ENCODE measurements at places on chromosomes 12 and 14.

GRCh38 chr14:68113343-68113930, 293.9 kb downstream of the RAD51B start:
- no peak for DNase-seq

GRCh38 chr14:43161477-43161876, 1345.6 kb downstream of the FSCB start:
- no peak for DNase-seq

GRCh38 chr12:17918013-17918412, 172.0 kb downstream of the RERGL start:
- no peak for DNase-seq

- DNase-seq = no peak
Observed at GRCh38 chr14:24846261-24846660, 203.7 kb downstream of the STXBP6 start.

DNA sequence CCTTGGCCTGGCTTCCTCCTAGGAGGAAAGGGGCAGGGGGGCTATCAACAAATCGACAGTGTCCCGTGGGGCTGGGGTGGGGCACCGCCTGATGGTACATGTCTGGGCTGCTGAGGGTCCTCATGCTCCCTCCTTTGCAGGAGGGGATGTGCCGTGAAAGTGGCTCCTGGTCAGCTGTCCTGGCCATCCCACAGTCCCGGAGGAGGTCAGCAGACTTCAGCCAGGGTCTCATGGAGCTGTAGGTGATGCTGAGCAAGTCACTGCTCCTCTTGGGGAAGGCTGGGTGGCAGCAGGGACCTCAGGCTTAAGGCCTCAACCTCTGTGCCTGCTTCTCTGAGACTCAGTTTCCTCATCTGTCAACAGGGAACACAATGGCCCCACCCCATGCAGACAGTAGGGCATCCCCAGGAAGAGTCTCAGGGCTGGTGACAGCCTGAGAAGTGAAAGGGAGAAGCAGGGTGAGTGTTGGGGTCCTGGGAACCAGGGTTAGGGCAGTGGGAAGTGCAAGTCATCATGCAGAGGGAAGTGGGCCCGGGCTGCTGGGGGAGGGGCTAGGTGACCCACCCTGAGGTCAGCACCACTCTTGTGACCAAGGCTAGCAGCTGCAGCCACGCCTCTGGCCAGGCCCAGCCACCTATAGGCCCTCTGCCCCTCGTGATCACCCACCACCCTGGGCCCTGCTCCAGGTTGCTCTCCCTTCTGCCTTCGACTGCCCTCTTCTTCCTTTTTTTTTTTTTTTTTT, 4.4 kb upstream of the TNFAIP2 start:
- peak; percentile 96 for DNase-seq

- peak; percentile 66 for DNase-seq
Observed at GRCh38 chr14:29906256-29906870, 21.3 kb downstream of the PRKD1 start.

- DNase-seq = no peak
Observed at GRCh38 chr12:4251216-4251891, 22.2 kb upstream of the CCND2 start.

DNA sequence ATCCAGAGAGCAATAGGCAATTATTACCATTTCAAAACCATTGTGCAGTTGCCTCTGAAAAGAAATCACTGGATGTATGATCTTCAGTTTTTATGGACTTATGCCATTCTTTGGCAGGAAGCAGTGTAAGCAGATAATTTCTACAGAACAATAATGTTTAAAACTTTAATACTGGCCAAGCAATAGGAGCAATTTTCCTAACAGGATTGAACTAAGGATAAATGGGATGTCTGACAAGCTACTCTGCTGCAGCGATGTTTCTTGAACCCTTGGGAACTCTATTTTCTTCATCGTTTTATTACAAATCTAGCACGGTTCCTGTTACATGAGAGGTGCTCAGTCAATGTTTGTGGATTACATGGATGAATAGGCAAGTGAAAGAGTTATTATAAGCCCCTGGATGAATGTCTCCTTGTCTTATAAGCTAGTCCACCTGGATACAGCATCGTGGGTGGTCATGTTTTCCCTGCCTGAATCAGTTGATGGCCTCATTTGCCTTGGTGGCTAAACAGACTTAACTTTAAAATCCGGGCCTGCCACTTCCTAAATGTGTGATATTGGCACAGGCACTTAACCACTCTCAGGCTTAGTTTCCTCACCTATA, 68.2 kb upstream of the MDM1 start:
- DNase-seq = no peak

- DNase-seq = no peak
Observed at GRCh38 chr14:32728976-32729375, 209.7 kb upstream of the NPAS3 start.

DNA sequence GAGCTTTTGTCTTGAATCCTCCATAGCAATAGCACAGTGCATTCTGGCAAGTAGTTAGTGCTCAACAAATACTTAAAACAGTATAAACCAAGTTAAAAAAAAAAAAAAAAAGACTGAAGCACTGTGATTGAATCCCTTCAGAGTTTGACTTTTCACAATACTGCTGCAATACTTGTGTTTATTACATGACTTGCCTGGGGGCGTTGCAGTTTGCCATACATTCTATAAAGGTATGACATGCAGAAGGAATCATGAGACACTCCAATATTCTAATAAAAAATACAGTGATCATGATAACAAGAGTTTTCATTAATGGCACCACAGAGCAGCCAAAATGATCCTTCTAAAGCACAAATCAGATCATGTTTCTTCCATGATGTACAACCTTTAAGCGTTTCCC, 205.0 kb upstream of the CDKN3 start:
- no peak for DNase-seq

DNA sequence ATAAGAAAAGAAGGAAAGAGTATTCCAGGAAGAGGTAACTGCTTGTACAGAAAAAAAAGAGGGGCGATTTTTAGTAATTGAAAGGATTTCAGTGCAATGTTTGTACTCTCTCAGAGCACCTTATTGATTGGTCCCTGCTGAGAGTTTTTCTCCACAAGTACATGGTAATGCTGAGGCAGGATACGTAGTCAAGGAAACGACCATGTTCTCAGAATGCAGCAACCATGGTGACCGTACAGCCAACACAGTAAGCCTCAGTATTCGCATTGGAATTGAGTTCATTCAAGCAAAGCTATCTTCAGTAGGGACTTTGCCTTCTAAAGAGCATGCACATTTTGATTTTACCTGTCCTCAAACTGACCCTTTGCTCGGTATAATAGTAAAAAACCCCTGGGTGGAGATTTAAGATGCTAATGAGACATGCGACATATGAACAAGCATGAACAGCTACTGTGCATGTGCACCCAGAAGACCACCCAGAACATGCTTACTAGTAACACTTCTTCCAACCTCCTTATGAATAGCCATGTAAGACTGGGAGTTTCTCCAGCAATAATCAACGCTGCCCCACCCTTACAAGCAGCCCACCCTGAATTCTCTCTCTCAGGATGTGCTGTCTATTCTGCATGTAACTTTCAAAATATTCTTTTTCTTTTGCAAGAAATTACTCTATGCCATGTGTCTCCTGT, 6.2 kb upstream of the SLC41A2 start:
- DNase-seq = no peak

GRCh38 chr12:88468581-88468980, 111.7 kb downstream of the KITLG start:
- DNase-seq = no peak

- no peak for DNase-seq
Observed at GRCh38 chr14:85556267-85556666, 26.3 kb downstream of the FLRT2 start.

GRCh38 chr14:66066981-66067776, 419.0 kb upstream of the CCDC196 start:
- DNase-seq = no peak

GRCh38 chr12:61107118-61107517, 1153.1 kb upstream of the USP15 start:
- DNase-seq = no peak

DNA sequence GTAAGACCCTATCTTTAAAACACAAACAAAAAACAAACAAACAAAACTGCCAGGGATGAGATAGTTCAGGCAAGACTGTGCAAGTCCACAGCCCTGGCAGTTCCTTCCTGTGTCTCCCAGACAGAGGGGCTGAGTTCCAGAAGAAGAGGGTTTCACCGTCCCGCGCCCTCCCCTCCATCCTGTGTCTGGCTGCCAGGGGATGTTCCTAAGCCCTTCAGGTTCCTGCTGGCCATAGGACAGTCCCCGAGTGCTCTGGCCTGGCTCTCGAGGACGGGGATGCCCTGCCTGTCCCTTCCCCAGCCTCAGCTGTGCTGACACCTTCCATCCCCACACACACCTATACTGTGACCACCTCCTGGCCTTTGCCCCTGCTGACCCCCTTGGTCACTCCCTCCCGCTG, 40.6 kb upstream of the EIF5 start:
- DNase-seq = no peak

- no peak for DNase-seq
Observed at GRCh38 chr12:108282676-108283075, 56.4 kb downstream of the CMKLR1 start.

DNA sequence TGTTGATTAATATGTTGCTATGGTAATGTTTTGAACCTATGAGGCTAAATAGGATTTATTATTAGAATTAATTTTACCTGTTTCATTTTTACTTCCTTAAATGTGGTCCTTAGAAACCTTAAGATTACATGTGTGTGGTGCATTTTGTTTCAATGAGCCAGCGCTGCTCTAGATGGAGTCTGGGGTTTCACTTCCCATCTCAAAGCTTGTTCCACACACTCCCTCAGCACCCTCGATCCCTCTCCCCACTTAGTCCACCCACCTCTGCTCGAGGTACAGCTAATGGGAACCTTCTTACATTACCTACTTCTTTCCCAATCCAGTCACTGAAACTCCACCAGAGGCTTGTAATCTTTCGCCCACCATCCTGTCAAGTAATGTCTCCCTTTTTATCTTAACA, 205.2 kb downstream of the PAX9 start:
- DNase-seq = no peak

GRCh38 chr12:6965714-6966113, 4.8 kb downstream of the PHB2 start:
- no peak for DNase-seq

- DNase-seq = no peak
Observed at GRCh38 chr12:113284751-113285150, 50.2 kb downstream of the SLC8B1 start.

DNA sequence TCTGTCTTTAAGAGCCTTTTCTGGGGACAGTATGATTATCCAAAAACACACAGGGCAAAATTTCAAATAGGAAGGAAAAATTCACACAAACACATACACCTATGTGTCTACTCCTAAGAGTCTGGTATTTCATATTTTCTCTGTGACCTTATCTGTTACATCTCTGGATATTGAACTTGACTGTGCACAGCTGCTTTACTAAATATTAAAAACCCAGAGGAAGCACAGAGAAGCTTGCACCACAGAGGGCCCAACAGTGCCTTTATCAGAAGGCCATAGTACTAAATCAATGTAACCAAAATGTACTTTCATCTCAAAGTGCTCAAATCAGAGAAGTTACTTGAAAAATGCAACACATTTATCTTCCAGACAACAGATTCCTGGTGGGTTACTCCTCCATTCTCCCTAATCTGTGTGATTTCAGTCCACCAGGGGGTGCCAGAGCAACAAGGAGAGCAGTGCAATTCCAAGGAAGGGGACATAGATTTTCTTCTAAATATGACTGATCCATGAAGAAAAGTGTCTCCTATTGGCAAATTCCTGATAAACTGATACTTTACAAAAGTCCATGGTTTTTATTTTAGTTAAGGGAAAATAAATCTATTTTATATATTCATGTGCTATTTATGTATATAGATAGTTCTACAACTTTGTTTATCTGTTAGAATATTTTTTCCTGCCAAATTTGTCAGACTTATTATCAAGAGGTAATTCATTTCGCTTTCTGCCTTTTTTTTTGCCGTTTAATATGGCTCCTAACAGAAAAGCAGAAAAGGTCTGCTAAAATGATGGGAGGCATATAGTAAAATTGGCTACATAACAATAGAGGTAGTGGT, 617.6 kb downstream of the LRFN5 start:
- DNase-seq = peak; percentile 39

- DNase-seq = peak; percentile 88
Observed at GRCh38 chr14:97977651-97978261, 1180.6 kb downstream of the VRK1 start.

GRCh38 chr12:132178801-132179401, 34.6 kb downstream of the NOC4L start:
- DNase-seq = peak; percentile 57

GRCh38 chr12:57620936-57621496, 9.8 kb downstream of the ARHGEF25 start:
- no peak for DNase-seq

DNA sequence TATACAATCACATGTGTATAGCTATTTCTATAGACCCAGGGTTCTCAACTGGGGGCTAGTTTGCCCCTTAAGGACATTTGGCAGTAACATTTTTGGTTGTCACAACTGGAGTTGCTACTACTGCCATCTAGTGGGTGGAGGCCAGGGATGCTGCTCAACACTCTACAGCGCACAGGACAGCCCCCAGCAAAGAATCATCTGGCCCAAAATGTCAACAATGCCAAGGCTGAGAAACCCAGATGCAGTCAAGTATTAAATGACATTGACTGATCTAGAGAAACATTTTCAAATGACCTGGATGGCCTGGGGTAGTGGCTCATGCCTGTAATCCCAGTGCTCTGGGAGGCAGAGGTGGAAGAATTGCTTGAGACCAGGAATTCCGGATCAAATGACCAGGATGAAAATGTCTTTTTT, 5.8 kb downstream of the WSB2 start:
- DNase-seq = peak; percentile 63

DNA sequence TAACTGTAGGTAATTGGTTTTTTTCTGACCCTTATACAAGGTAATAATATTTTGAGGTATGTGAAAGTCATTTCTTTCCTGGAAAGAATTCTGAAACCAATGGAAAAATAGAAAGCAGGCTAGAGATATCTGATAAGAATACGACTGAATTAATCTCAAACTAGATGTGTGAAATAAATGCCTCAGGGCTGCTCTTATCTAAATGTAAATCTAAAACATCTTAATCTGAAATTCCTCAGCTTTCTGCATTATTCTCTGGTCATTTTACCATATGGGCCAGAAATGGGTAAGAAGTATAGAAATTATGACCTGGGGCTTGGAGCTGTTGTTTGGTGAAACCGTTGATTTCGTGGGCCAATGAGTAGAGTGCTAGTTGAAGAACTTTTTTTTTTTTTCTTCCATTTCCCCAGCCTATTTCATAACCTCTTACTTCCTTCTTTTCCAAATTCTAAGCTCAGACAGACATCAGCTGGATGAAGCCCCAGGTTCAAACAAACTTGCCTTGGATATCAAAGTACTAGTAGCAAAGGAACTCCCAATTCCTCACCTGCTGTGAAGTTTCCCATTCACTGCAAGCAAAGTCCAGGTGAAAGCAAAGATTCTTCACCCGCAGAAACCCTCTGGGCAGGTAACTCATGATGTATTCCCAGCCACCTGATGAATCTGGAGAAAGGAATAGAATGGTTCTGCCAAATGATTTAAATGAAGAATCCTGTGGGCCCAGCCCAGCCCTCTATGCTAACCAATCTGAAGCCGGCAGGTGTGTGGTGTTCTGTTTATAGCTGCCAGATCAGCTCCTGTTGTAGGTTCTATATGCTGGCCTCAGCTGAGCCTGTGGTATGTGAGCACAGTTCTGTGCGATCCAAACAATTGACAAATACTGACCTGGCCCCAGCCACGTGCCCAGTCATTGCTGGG, 9.7 kb upstream of the FOS start:
- DNase-seq = no peak

GRCh38 chr12:1723721-1724120, 32.9 kb downstream of the ADIPOR2 start:
- DNase-seq = no peak

- no peak for DNase-seq
Observed at GRCh38 chr12:54378796-54379397, 5.6 kb downstream of the ZNF385A start.

Measured in Right ventricle myocardium inferior (tissue), 1 donor.